ENCODE measurements at places on chromosomes 5 and 9.

DNA sequence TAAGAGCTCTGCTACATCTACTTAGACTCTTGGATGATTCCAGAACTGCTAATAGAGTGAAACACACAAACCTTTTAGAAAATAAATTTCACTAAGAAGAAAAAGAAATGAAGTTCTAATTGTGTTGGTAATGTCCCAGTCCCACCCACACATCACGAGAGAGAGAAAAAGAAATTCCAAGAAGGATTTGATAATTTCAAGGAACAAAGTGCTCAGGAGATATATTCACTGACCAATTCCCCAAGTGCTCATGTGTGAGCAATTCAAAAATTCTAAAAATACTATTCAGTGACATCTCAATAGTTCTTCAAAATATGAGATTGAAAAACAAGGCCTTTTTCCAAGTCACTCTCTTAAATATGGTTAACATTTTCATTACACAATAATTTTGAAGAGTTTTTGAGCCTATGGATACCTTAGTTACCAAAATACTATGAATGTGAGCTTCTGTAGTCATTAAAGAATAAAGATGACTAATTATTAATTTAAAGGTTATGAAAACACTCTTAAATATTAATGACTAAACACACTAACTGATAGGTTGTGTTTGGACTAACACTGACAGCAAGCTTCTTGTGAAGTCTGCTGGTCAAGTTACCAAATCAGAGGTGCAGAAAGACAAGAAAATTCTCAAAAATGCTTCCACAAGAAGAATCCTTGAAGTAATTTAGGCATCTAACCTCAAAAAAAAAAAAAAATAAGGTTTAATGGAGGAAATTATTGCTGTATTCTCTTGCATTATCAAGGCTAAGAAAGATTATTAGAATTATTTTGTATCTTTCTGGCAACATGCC, 245.3 kb downstream of the PDE4D start:
- no peak for DNase-seq

- no peak for DNase-seq
Measured at GRCh38 chr5:132601071-132601728, 44.4 kb downstream of the RAD50 start.

DNA sequence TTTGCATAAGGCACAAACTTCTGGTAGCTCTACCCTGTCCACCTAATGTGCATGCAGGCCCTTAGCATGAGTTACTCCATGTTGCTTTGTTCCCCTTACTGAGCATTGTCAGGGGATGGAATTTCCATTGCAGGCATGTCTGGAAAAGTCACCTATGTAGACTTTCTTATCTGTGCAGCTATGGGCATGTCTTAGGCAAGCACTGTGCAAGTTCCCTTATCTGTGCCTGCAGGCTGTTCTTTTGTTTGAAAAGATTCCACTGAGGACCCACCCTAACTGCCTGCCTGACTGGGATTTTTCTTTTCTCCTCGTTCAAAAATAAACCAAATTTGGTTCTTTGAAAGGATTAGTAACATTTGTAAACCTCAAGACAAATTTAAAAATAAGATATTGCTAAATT, 587.0 kb downstream of the CDH18 start:
- no peak for DNase-seq

DNA sequence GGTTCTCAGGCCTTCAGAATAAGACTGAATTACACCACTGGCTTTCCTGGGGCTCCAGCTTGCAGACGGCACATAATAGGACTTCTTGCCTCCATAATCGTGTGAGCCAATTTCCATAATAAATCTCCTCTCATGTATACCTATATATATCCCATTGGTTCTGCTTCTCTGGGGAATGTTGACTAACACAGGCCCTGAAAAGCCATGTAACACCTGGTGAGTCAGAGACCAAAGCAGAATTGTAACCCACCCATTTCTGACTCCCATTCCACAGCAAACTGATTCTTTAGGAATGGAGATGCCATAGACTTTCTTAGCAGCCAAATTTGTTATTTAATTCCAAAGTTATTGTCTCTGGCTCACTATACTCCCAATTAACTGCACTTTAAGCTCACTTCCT, 85.4 kb upstream of the AGXT2 start:
- DNase-seq, result no peak

DNA sequence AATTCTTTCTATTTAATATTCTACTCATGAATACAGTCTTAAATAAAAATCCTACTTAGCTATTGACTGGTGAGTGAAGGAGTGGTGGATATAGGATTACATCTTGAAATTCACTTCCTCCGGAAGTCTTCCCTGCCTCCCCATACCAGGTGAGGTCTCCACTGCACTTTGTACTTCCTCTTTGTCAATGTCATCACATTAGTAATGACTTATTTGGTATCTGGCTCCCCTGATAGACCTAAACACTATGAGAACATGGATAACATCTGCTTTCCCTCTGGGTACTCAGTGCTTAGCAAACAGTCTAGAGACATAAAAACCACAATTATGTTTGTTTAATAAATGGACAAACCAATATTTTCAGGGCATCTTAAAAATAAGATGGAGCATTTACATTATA, 532.1 kb downstream of the PDE4D start:
- no peak for DNase-seq

DNA sequence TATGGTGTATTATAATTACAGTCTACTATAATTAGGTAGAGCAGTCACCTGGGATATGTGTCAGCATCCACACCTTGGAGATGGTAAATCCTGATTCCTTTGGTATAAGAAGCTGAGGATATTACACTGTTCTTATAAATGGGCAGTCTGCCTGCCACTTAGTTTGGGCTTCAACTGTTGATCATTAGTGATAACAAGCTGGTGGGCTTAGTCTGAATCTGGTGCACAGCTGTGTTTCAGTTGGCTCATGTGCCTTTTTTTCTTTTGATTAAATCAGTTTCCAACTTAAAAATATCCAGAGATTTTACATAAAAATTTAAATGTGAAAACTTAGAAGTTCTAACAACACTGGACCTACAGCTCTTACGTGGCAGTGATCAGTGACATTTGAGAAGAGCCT, 21.2 kb downstream of the LVRN start:
- no peak for DNase-seq

DNA sequence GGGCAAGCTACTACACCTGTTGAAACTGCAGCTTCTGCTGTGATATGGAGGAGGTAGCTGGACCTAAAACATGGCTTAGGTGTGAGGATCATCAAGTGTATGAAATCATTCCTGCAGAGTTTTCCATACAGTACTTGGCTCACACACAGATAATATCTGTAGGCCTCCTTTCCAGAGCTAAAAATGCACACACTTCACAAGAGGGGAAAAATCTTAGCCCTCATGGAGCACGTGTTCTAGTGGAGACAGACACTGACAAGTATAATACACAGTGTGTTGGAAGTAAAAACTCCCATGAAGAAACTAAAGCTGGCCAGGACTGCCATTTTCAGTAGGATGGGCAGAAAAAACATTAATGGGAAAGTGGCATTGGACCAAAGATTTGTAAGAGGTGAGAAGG, 216.7 kb downstream of the CTNND2 start:
- no peak for DNase-seq

DNA sequence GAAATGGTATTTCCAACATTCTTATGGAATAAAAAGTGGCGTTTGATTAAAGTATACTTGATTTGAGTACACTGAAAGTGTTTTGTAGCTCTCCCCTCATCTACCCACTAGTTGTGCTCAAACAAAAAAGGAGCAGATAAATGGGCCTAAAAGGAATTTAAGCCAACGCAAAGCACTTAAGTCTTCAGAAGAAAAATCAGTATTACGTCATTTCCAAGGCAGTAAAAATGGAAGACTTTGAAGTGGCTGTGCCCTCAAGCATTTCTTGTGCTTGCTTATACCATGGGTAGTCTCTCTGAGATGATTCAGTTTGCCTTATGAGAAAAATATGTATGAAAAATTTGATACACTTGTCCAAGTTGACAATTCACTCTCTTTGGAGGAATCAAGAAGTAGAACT, 279.9 kb upstream of the CD180 start:
- no peak for DNase-seq

DNA sequence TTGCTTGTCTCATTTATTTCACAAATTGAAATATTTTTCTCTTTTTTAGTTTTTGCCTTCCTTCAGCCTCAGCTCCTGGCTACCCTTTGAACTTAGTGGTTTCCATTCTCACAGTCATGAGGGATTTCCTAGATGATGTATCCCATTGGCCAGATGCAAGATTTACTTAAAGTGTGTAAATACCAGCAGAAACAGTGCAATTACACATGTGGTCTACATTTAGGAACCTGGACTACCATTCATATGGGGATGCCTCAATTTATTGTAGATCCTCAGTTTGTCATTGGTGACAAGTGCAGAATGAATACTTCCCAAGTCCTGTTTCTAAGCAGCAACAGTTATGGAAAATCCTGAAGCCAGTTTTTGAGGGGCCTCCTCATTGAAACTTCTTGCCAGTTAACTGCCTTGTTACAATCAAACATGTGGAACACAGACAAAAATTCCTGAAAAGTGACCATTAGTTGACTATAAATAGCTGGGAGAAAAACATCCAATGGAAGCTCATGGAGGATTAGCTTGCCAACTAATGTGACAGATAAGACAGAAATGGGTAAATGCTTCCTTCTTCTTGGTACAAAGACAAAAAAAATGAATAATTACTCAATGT, 113.6 kb upstream of the FER start:
- no peak for DNase-seq

DNA sequence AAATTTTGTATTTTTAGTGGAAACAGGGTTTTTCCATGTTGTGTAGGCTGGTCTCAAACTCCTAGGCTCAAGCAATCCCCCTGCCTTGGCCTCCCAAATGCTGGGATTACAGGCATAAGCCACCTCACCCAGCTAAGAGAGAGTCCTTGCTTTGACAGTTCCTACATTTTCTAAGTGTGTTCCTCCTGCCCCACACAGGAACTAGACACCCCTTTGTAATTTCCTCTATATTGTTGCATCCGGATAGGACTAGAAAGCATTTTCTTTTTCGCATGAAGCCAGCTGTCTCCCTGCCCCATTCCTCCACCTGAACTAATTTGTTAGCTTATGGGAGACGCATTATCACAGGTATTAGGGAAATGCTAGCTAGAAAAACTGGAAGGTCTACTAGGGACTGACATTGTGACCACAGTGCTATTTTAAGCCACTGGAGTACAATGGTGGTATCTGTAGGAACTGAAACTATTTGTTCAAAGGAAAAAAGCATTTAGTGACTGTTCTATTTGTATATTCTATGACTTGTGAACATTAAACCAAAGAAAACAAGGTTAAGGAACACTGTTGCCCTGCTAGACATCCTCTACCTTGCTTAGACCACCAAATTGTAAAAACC, 214.1 kb downstream of the SMARCA2 start:
- no peak for DNase-seq

- no peak for DNase-seq
Measured at GRCh38 chr9:1869843-1870242, 145.3 kb upstream of the SMARCA2 start.

DNA sequence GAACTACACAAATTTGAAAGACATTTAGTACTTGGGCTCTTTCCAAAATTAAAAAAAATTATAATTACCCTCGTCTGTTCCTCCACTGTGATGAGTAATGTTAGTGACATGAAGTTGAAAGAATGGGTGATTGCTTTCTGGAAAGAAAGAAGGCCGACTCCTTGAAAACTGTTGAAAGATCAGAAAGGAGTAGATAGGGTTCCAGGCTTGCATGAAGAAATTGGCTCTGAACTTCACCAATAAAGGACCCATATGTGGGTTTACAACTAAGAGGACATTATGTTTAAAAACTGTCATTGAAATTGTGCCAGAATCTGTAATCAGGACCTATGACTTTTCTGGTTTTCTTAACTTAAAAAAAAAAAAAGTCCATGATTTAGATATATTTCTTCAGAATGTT, 20.7 kb upstream of the MOCS2 start:
- no peak for DNase-seq

DNA sequence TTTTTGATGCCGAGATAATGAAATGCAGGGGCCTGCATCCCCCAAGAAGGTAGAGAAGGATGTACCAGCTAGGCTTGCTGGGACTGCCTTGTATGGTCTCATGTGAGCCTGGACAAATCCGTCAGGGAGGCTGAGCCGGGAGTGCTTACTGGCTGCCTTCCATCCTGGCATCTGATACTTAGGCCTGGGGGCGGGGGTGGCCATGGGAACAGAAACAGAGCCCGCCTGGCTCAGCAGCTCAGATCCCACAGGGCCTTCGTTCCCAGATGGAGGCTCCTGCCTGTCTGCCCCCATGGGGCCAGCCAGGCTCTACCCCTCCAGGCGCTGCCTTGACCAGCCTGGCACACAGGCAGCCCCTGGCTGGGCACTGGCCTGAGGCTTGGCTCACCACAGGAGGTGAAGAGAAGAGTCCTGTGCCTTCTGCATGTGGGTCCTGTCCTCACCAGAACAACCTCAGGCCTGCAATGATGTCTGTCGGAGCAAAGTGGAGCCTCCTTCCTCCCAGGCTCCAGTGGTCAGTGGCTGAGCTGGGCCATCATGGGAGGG, 10.5 kb upstream of the SPATA31E1 start:
- no peak for DNase-seq

DNA sequence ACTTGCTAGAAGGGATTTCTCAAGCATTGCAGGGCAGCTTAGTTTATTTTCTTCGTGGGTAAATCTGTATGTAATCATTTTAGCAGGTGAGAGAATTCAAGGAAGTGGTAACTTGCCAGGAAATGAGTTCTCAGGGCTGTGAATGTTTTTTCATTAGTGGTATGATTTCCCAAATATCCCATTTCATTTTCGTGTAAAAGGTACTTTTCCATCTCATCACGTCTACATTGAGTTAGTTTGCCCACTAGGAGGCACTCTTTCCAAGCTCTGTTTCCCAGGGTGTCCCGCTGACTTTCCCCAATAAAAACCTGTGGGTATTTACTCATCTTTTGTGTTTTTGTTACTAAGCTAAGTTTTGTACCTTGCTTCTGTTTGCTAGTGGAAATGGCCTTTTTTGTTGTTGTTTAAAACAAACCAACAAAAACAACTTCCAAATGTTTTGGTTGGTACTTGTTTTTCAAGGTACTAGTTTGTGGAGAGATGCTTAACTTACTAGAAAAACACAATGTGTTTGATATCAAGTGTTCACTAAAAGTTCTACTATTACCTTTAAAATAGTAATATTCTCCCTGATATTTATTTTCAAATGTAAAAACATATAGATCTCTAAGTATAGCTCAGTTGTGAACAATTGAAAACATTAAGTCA, 373.6 kb downstream of the ADGRV1 start:
- DNase-seq, result no peak

DNA sequence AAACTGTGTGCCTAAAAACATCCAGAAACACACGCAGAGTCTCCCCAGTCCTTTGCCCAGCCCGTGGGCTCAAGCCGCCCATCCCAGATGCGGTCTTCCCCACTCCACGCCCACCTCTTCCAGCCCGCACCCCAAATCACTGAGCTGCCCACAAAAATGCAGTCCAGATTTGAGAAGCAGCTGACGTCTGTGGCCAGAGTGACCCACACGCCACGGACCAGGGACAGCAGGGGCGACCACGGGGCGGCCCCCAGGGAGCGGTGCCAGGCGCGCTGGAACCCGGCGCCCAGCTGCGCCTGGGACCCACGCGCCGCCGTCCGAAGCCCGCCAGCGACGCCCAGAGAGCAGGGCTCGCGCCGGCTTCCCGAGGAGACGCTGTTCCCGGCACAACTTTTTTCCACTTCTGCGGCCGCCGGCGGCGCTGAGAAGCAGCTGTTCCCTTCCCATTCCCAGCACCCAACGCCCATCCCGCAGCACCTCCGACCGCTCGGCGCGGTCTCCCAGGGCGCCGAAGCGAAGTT, 674 bp downstream of the LHFPL2 start:
- DNase-seq, result peak; percentile 83

- DNase-seq, result no peak
Measured at GRCh38 chr9:91647371-91647770, 223.7 kb upstream of the NFIL3 start.

- DNase-seq, result no peak
Measured at GRCh38 chr5:69265931-69266330, 31.2 kb downstream of the CDK7 start.
